ENCODE measurements at places on chromosomes 2 and 18.

GRCh38 chr2:733001-733400 lies 55.8 kb upstream of the TMEM18 start:
- no peak for DNase-seq

DNA sequence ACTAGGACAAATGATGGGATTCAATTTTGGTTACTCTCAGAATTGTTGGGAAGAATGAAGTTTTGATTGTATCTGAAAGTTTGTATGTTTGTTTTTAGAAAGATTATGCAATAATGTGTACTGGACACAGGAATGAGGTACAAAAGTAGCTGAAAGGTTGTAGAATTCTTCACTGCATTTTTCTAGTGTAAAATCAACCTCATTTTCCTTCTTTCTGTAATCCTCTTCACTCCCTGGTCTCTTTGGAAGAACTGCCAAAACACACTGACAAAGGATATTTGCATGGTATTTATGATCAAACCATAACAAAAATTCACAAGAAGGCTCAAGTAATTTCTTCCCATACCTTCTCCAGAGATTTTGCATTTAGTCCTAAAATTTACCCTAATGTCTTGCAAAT lies 110.7 kb downstream of the ZEB2 start:
- DNase-seq: no peak

DNA sequence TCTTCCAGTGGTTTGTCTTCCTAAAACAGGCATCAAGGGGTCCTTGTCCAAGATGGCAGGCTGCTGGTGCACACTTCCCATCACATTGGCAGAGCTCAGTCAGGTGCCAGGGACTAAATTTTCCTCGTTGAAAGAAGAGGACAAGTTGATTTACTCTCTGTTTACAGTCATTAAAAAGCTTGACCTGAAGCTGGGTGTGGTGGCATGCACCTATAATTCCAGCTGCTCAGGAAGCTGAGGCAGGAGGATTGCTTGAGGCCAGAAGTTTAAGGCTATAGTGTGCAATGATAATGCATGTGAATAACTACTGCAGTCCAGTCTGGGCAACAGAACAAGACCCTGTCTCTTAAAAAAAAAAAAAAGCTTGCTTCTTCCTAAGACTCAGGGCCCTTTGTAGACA lies 3.6 kb upstream of the PLB1 start:
- DNase-seq: no peak

- no peak for DNase-seq
These were observed 26.6 kb downstream of the EML6 start for GRCh38 chr2:54750040-54750439.

- peak; percentile 8 for DNase-seq
These were observed 368 bp downstream of the TMEFF2 start for GRCh38 chr2:192194265-192194865.
